ENCODE measurements at places on chromosomes 6 and 20.

DNA sequence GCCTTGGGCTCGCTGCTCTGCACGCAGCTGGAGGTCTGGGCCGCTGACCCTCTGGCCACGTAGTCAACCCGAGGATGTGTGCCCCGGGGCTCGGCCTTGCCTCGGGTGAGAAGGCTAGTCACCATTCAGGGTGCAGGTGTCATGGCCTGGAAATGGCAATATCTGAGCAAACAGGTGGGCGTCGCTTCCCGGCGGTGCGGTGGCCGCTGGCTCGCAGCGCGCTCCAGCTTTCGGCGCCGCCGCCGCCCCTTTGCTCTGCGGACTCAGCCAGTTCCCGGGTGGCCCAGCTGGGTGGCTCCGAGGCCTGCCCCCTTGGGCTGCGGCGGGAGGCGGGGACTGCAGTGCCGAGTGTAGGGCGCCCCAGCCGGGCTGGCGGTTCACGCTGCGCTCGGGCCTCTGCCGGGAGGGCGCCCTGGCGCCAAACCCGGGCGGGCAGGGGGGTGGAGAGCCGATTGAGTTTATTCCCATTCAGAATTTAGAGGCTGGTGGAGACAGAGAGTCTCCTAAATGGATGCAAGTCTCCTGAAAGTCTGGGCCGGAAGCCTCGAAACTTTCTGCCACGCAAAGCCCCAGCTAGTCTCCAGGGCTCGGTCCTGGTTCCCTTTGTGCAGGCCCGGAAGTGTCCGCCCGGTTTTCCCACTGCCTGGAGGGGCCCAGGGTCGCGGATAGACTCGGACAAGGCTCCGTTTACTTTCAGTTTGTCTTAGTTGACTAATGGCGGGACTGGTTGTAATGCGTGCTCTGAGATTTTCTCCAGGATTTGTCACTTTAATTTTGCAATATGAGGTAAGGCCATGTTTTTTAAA is 11.3 kb upstream of the TFAP2A start:
- DNase-seq: no peak

DNA sequence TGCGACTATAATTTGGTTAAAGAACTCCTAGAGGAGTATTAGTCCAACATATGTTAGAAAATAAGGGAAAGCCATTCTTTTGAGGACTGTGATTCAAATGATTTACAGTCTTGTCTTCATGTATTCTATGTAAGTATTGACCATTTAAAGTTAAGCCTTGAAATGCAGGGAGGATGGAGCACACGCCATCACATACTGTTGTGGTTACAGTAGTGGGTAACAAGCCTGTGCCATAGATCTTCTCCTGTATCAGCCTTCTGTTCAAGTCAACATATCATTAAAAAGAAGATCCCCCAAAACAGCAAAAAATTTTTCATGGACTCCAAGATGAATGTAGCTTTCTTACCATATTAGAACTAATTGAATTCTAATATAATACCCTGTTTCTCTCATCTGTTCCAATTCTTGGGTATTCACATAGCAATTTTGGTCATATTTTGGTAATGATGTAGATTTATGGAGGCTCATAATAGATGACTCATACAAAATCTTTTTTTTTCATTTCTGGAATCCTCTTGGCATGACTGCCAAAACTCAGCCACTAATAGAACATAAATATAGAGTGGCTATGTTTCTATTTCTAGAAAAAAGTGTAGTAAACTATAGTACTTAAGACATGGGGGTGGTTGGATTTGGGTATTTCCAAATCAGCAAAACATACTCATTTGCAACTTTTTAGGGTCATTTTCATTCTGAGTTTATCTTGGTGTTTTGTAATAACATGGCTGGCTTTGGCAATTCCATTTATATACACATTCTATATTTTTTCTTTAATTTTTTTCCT is 413.5 kb downstream of the BCKDHB start:
- DNase-seq: peak; percentile 87

DNA sequence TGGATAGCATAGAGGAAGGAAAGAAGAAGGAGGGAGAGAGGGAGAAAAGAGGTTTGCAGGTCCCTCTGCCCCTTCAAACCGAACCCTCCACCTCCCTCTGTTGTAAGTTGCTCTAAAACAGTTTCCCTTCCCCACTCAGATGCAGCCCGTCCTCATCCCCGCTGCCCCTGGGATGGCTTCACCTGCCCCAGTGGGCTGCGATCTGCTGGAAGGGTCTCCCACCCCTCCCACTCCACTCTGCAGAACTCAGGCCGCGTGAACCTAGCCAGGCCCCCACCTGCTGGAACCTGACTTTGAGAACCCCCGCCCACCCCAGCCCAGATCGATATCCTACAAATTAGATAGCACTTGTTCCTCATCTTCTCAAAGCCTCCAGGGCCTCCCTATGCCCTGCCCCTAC is 190.8 kb downstream of the DLL1 start:
- no peak for DNase-seq

DNA sequence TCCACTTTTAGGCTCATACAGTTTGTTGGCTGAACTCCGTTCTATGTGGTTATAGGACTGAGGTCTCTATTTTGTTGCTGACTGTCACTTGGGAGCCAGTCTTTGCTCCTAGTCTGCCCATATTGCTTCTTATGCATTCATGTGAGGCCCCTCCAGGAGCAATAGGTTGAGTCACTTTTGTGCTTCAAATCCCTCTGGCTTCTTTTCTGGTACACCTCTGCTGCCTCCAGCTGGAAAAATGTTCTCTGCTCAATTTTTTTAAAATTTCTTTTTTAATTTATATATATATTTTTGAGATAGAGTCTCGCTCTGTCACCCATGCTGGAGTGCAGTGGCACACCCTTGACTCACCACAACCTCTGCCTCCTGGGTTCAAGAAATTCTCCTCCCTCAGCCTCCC is 42.7 kb upstream of the NOX3 start:
- peak; percentile 32 for DNase-seq

DNA sequence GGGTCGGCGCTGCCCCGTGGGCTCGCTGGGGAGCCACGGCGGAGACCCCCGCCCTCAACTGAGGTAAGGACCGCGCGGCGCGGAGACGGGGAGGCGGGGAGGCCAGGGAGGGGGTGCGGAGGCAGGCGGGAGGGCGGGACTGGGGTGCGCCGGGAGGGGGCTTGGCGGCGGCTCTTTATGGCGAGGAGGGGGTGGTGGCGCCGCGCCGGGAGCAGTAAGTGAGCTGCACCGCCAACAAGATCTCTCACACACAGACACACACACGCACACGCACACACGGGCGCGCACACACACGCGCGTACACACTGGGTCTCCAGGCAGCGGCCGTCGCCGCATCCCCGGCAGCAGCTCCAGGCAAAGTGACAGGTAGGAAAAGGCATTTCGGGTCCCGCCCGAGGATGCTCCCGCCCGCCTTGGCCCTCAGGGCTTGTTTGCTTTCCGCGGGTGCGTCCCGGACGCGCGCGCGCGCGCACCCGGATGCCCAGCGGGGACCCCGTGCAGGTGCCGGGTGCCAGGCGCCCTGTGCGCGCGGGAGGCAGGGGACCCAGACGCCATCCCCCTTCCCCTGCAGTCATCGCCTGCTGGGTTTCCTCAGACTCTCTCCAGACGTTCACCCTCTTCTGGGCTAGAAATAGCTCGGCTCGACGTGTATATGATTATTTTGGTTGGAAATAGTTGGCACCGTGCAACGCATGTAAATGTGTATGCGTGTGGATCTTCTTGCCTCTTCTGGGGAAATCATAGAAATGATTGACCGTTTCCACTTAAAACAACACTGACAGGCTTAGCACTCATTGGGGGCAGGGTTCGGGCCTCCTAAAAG is at the start of gene PLCB4:
TSS of gene PLCB4 (plus strand) at position 247 of the 823 bp plus-strand sequence. CDS start 238,728 bp downstream, outside the sequence.
- DNase-seq: peak; percentile 32

GRCh38 chr20:16486532-16486931 is 86.7 kb downstream of the KIF16B start:
- DNase-seq: no peak

DNA sequence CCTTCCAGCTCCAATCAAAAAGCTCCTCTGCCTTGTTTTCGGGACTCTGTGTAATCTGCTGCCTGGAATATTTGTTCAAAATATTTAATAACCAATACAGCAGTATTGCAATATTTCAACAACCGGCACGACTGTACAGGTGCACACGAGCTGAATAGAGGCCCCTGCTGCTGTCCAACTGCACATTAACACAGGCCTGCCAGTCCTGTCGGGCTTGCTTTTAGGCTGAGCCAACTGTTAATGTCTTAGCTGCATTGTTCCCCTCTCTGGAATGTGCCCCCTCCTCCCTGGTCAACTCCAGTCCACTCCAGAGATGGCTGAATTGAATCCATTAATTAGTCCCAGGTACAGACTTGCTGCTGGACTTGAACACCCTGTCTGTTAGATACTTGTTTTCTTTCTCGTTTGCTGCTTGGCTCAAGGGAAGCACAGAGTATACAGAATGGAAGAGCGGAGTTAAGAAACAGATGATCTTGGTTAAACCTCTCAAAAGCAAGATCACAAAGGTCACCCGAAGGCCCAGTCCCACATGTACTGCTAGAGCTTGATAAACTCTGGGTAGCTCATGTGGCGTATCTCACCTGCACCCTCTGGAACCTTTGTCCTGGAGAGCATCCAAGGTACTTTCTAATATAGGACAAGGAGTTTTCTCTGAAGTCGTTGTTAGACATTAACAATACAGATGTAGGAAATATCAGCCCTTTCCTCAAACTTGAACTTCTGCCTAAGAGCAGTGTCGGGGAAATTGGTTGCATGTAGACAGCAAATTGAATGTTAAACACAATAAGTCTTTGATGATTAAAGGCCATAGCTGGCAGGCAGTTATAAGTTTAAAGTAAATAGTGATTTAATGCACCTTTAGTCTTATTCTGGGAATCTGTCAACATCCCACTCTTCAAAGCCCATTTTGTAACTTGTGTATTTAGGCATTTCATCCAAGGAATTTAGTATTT is 31.9 kb downstream of the SHLD1 start:
- DNase-seq: no peak

- no peak for DNase-seq
Observed at GRCh38 chr6:43186706-43187105, 4.7 kb downstream of the CUL9 start.
